ENCODE measurements at places on chromosomes 13 and 19. TPM values are rescaled to one million over a fixed set of nuclear protein-coding genes. Genes with fewer than 3 reads are reported as not detected.

DNA sequence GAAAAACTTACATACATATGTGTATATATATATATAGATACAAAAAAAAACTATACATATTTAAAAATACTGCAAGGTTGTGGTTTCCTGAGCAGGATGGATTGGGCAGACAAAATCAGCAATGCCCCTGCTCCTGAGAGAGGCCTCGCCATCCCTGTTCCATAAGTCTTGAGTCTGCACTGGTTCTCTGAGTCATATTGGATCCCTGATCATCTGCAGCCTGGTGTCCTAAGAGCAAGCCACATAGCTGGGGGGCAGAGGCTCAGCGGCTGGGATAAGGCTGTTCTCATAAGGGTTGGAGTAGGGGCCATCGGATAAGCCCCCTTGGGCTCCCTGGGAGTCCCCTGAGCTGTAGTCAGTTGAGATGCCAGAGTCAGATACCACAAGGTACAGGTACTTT is 3.3 kb downstream of the SWSAP1 start:
- no peak for DNase-seq

DNA sequence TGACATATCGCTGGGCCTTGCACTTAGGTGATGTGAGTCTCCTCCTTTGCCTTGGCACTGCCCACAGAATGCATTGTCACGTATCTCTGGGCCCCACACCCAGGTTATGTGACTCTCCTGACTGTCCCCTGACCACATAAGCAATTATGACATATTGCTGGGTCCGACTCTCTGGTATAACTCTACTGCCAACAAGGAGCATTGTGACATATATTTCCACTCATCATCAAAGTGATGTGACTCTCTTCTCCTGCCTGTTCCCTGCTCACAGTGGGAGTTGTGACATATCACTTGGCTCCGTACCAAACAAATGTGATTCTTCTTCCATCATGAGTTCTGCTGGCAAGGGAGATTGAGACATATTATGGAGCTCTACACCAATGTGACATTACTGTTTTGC is 15.4 kb upstream of the ZNF681 start:
- DNase-seq, result no peak

DNA sequence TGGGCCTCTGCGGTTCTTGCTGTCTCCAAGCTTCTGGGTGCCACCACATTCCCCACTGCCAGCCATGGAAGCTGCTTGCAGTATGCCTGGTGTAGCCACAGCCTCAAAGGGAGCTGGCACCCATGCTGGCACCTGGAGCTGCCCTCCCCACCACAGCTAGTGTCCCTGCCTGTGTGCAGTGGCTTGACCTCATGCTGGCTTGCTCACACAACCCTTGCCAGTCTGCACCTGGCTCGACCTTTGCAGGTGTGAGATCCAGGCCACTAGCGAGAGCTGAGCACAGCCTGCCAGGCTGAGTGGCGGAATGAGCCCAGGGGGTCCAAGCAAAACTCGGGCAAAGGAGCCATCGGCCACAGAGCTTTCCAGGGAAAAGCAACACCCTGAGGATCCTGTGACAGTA is 236.7 kb upstream of the CSNK1A1L start:
- no peak for DNase-seq

DNA sequence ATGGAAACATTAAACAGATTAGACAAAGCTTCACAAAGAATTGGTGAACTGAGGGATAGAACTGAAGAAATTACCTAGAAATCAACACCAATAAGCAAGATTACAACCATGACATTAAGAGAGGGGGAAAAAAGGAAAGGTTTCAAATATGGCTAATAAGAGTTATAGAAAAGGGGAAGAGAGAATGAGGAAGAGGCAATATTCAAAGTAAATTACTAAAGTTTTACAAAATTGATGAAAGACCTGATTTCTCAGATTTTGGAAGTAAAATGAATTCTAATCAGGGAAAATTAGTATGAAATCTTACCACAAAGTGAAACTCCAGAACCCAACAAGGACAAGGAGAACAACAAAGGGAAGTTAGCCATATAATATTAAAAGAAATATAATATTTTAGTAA is 187.4 kb downstream of the NBEA start:
- no peak for DNase-seq

Gene ZNF582
- total RNA-seq, result 4.9 TPM

DNA sequence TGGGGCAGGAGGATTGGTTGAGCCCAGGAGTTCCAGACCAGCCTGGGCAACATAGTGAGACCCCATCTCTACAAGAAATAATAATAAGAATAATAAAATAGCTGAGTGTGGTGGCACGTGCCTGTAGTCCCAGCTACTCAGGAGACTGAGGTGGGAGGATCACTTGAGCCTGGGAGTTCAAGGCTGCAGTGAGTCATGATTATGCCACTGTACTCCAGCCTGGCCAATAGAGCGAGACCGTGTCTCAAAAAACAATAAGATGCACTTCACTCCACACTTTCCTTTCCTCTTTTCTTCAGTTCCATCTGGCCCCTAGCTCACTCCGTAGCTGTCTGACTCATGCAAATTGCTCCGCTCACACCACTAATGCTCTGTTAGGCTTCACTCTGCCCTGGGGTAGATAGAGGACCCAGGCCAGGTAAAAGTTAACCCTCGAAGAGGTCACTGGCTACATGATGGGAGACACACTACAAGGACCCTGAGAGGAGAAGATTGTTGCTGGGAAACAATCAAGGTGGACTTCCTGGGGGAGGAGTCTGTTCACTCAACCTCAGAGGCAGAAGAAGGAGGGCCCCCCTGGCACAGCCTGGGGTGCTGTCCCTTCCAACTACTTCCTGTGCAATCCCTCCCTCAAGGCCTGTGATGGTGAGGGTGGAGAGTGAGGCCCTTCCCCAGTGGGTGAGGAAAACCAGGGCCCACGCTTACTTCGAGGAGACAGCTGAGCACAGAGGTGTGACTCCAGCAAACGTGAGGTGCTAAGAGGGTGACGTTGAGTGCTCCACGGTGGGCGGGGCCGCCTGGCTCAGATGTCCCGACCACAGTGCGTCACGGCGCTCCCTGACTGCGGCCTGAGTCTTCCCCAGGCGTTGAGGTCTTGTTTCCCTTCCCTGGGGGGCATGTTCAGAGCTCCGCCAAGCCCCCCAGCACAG is 8.8 kb upstream of the TNFSF9 start:
- DNase-seq, result no peak

Gene PSG3
- total RNA-seq, result not detected

Gene TMEM255B
- total RNA-seq, result 10.7 TPM

GRCh38 chr13:45456196-45456972 is 8.4 kb upstream of the COG3 start:
- no peak for DNase-seq

DNA sequence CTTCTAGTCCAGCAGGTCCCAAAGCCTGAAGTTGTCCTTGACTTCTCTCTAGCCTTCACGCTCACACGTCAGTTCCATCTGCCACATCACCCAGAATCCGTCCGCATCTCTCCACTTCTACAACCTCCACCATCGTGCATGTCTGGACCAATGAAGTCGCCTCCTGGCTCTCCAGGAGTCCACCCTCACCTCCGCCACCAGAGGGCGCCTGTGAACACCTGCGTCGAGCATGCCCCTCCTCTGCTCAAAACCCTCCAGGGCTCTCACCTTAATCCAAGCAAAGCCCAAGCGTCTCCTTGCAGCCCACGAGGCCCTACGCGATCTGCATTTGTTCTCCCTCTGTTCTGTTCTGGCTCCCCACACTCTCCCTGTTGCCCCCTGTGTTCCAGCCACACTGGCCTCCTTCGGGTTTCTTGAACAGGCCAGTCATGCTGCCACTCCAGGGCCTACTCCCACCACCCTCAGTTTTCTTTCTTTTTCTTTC is 3.7 kb downstream of the USHBP1 start:
- DNase-seq, result peak; percentile 90

DNA sequence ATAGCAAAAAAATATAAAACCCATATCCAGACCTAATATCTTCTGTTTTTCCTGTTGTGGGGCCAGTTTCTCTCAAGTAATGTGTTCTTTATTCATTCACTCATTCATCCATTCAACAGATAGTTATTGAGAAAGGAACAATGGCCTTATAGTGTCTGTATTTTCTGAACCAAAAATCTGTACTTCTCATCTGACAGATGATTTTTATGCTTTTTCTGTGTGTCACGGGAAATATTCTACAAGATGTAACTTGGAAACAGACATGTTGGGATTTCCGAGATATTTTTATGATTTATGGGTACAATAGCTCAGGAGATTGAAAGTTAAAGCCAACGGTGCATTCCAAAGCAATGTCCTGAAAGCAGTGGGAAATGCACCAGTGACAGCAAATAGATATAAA is 5.7 kb downstream of the ACOD1 start:
- no peak for DNase-seq

- DNase-seq, result no peak
Observed at GRCh38 chr19:5093297-5093928, 124.5 kb downstream of the KDM4B start.

DNA sequence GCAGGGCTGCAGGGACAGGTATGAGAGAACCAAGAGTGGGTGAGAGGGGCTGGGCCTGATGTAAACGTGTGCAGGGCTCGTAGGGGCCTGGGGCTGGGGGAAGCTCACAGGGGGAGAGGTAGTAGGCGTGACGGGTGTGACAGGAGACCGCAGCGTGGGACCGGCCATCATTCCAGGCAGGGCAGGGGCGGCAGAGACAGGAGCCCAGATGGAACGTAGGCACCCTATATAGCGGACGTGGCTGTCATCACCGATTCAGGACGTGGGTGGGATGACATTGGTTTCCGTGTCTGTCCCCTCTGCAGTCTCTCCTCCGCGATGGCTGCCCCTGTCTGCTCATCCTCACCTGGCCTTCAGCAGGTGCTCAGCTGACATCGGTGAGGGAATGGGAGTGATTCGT is 48.4 kb downstream of the IER2 start:
- DNase-seq, result no peak

Gene SAFB2
- 48.6 TPM for total RNA-seq

DNA sequence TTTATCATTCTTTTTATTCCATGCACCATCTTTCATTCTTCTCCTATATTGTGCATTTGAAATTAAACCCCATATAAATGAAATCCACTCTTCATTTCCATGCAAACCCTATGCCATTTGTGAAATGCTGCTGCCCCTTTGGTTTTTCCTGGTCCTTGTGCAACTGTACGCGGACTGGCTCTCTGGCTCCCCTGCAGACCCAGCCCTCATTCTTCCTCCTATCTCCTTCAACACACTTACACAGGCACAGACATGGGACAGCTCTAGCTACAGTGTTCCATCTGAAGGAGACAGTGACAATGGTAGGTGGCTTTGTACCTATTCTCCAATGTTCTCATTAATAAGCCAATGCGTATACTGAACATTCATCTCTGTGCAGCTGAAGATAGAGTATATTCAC is 81.6 kb downstream of the ESD start:
- DNase-seq, result no peak

Gene PRR36
- total RNA-seq, result 0.13 TPM
